ENCODE measurements at places on chromosomes 11 and 22.

DNA sequence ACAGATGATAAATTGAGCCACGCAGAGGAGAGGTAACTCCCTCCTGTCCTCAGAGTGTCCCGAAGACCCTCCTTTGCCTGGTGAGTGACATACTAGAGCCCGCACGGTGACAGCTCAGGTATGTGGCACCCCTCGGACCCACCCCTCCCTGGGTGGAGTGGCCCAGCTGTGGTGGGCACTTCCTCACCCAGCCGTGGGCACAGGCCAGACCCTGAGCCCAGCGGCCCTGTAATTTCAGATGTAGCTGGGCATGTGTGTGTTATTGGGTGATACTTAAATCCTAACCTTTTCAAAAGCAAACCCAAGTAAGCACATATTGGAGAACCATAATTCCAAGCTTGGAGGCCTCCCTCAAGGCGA lies 93.2 kb downstream of the WNT7B start:
- DNase-seq: no peak

- DNase-seq: no peak
Observed at GRCh38 chr22:40919446-40919845, 31.7 kb upstream of the RBX1 start.

DNA sequence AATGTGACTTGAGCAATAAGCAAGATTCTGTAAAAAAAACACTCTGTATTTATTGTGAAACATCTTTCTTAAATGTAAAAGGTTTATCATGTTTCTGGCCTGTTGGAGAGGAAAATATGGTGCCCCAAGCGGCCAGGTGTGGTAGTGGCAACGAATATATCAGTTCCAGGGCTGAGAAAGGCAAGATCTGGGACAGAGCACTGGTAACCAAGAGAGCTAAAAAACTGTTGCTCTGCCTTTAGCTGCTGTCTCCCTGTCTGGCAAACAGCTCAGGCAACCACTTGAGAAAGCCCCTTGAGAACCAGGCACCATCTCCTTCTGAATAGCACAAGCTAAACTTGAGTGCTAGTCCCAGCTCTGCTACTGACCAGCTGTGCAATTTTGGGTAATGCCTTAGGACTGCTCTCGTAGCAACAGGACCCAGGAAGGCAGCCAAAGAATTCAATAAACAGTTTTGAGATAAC lies 129.9 kb downstream of the KCNC1 start:
- no peak for DNase-seq

GRCh38 chr11:88208745-88209144 lies 33.5 kb upstream of the RAB38 start:
- DNase-seq: no peak

DNA sequence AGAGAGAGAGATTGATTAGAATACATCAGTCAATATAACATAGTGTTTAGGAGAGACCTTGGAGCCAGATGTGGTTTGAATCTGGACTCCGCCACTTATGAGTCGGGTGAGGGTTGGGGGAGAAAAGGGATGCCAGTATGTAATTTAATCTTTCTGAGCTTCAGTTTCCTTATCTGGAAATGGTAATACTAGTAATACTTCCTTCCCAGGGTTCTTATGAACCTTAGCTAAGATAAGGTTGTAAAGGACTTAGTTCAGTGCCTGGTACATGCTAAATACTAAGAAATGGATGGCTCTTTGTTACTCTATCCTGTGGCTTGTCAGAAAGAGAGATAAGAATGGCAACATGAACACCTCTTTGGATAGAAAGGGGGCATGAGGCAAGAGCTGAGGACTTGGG lies 226.1 kb upstream of the NARS2 start:
- DNase-seq: no peak

DNA sequence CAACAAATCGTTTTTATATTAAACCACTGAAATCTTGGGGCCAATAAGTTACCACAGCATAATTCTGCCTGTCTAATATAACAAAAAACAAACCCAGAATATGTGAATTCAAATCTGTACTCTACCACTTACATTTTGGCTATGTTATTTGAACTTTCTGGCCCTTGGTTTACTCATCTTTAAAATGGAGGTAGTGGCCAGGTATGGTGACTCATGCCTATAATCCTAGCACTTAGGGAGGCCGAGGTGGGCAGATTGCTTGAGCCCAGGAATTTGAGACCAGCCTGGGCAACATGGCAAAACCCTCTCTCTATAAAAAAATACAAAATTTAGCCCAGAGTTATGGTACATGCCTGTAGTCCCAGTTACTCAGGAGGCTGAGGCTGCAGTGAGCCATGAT lies 84.2 kb downstream of the FAM168A start:
- no peak for DNase-seq
